CD8-positive, alpha-beta memory T cell (primary cell): ENCODE measurements at places on chromosomes 6 and 20. TPM values are rescaled to one million over a fixed set of nuclear protein-coding genes. Genes with fewer than 3 reads are reported as not detected.

- DNase-seq, result no peak
- peaks cover 39% of the 10 kb centered on the region for H3K36me3 ChIP-seq
Measured at GRCh38 chr20:62946918-62947317, 5.6 kb upstream of the SLC17A9 start.

GRCh38 chr6:169990095-169991030 lies 238.9 kb downstream of the ERMARD start:
- no peak overlapping the region for H3K27ac ChIP-seq
- no peaks in the 10 kb centered on the region for H3K36me3 ChIP-seq
- peak; percentile 52 for DNase-seq
- H3K4me1 ChIP-seq, result peaks cover 7% of the 10 kb centered on the region

Gene ROS1
- total RNA-seq, result not detected

GRCh38 chr20:51431321-51431720 lies 111.2 kb downstream of the NFATC2 start:
- peaks cover 31% of the 10 kb centered on the region for H3K4me1 ChIP-seq
- H3K27ac ChIP-seq, result no peak overlapping the region
- H3K36me3 ChIP-seq, result peaks cover 45% of the 10 kb centered on the region
- no peaks in the 10 kb centered on the region for H3K27me3 ChIP-seq
- DNase-seq, result no peak

DNA sequence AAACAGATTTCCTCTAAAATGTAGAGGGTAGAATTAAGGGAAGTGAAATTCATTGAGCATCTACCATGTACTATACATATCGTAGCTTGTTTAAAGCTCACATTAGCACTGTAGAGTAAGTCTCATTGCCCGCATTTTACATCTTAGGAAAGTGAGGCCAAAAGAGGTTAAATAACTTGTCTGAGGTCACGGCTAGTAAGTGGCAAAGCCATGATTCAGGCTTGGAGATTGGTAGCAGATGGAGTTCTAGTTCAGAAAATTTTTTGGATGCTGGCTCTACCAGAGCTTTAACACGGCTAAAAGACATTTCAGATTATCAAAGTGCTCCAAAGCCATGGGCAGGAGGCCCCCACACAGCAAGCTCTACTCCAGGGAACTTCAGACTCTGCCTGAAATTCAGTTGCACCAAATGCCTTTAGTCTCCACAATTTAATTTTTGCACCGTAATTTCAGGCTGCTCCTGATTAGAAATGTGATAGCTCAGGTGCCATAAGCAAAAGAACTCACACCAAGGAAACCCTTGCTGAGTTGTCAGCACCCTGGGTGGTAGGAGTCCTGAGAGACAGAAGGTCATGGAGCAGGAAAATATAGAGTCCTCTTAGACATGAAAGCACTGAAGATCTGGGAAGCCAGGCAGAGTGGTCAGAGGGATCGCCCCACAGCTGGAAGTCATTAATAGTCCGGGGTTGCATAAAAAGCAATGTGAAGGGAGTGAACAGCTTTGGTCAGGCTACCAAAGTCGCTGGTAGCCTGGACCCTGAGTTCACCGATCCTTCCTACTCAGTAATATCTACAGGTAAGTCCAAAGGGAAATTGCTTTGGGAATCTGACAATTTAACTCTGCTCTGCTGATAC lies 55.2 kb upstream of the ASIP start:
- H3K4me3 ChIP-seq, result no peak overlapping the region
- H3K36me3 ChIP-seq, result no peaks in the 10 kb centered on the region

GRCh38 chr6:1496836-1497760 lies 107.7 kb downstream of the FOXF2 start:
- no peaks in the 10 kb centered on the region for H3K27me3 ChIP-seq
- no peak for DNase-seq
- no peaks in the 10 kb centered on the region for H3K36me3 ChIP-seq

DNA sequence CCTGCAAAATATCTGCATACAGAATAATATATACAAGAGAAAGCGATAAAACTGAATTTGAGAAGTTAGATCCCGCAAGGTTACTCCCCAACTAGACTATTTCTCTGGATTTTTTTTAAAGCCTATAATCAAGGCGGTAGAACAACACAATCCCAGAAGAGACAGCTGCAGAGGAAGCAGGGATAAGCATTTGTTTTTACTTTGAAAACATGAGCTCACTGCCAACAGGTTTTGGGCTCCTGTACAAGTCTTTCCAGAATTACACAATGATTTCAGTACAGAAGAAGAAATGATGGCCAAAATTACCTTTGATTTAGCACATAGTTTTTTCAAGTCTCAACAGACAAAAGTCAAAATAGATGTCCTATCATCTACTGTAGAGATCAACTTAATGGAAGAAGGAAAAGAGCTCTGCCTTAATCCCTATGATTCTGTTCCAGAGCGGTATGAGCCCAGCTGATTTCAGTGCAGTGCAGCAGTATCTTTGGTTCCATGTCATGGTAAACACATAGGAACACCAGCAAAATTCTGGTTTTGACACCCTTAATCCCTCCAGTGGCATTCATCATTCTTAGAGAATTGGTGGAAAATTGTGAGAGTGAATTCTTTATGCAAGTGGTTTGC lies 304.3 kb downstream of the HDGFL1 start:
- no peak overlapping the region for H3K27ac ChIP-seq
- DNase-seq, result no peak
- no peaks in the 10 kb centered on the region for H3K27me3 ChIP-seq
- no peaks in the 10 kb centered on the region for H3K4me1 ChIP-seq

DNA sequence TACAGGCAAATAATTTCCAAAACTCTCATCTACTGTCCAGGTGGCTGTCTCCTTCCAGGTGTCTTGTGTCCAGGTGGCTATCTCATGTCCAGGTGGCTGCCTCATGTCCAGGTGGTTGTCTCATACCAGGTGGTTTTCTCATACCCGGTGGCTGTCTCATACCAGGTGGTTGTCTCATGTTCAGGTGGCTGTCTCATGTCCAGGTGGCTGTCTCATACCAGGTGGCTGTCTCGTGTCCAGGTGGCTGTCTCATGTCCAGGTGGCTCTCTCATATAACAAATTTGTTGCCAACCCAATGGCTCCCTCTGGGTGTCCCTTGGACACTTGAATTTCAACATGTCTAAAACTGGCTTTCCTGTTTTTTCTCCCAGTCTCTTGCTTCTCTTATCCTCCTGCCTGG lies 14.3 kb upstream of the SLC22A3 start:
- H3K27me3 ChIP-seq, result no peaks in the 10 kb centered on the region
- no peaks in the 10 kb centered on the region for H3K36me3 ChIP-seq
- DNase-seq, result no peak
- no peak overlapping the region for H3K4me3 ChIP-seq
- H3K27ac ChIP-seq, result no peak overlapping the region

DNA sequence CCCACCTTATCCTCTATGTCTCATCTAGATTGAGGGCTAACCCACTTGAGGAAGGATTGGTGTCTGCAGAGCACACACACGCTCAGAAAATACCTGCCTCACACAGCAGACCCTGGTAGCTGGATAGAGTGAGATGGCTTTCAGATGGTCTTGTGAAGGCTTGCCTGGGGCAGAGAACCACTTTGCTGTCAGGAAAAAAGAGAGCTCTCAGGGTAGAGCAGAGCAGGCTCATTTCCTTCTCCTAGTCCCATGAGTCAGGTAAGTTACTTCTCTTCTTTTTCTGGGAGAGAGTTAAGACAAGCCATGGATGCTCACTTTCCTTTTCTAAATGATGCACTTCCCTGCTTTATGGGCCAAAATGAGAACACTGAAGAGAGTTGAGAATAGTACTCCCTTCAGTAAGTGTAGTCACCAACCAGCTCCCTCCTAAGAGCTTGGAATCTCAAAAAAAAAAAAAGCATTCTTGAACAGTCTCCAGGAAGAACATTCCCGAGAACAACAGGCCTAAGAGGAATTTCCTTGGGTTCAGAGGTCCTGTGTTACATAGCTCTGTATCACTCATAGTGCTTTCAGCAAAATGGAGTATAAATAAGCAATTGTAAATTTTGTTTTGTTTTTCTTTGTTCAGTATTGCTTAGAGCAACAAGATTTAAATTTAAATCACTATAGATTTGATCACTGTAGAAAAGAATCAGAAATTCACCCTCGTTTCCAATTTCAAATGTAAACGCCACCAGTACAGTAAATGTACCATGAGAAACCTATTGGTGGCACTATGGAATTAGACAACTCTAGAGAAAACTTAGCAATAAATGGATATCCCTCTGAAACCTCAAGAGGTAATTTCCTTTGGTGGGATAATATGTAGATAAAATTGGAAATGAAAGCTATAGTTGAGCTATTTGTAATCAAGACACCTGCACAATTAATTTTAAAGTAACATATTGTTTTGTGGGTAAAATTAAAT lies 530.3 kb downstream of the RFPL4B start:
- no peak overlapping the region for H3K27ac ChIP-seq
- no peaks in the 10 kb centered on the region for H3K27me3 ChIP-seq
- no peak for DNase-seq
- H3K4me1 ChIP-seq, result no peaks in the 10 kb centered on the region

Gene GPANK1
- 46.4 TPM for total RNA-seq

GRCh38 chr6:43838276-43839036 lies 68.4 kb downstream of the VEGFA start:
- H3K4me3 ChIP-seq, result no peak overlapping the region
- no peaks in the 10 kb centered on the region for H3K27me3 ChIP-seq
- no peaks in the 10 kb centered on the region for H3K36me3 ChIP-seq
- no peak for DNase-seq

Gene GNRH2
- total RNA-seq, result 0.42 TPM

Gene KCNQ2
- not detected for total RNA-seq

DNA sequence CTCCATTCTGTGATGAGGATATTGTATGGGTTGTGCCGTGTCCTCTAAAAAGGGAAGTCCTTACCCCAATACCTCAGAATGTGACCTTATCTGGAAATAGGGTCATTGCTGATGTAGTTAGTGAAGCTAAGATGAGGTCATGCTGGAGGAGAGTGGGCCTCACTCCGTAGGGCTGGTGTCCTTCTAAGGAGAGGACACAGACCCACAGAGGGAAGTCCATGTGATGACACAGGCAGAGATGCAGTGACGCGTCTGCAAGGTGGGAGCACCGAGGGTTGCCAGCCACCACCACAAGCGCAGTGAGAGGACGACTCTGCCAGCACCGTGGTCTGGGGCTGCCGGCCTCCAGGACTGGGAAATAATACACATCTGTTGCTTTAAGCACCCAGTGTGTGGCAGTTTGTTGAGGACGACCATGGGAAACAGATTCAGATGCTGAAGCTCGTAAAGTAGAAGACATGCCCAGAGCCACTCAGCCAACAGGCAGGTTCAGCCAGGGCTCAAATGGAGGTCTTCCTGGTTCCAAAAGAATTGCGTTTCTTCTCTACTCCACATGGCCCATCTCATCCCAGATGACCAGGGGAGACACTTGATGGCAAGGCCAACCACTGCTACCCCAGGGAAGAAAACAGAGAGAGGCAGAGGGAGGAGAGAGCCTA lies 59.2 kb upstream of the DUSP22 start:
- H3K36me3 ChIP-seq, result no peaks in the 10 kb centered on the region
- no peak overlapping the region for H3K4me3 ChIP-seq
- no peaks in the 10 kb centered on the region for H3K27me3 ChIP-seq
- H3K4me1 ChIP-seq, result peaks cover 26% of the 10 kb centered on the region
- H3K27ac ChIP-seq, result no peak overlapping the region

DNA sequence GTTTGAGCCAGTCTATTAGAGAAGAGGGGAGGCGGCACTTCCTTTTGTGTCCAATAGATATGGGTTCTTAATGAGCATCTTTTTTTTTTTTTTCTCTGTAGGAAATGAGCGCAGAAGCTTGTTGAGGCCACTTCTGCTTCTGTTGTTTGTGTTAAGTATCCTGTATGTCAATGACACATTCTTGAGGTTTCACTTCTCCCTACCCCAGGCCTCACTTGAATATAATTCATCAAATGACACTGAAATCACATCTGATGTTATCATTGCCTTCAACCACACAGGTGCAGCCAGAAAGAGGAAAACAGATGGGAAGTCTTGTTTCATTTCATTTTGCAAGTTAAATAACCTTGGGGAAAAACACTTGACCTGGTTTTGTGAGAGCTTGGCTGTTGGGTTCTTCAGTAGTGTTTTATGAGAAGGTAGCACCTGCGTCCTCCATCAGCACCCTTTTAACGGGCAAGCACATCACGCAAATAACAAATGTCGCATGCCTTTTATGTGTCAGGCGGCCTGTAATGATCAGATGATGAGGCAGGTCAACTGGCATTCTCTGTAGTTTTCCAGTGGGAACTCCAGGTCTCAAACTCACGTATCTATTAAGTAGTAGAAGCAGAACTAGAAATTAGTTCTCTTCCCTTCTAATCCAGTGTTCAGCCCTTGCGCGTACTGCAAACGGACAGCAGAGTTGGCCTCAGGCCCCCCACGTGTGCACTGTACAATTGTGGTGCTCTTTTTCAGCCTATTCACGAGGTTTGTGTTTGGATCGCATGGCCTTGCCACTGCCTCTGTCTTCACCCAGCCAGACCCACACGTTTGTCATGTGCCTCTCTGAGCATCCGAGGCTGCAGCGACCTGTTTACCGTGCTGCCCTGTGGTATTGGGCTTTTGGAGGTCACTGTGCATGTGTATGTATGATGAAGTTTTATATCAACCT lies 23.5 kb downstream of the PLEKHG1 start:
- no peaks in the 10 kb centered on the region for H3K36me3 ChIP-seq
- H3K4me3 ChIP-seq, result no peak overlapping the region
- no peaks in the 10 kb centered on the region for H3K4me1 ChIP-seq
- no peaks in the 10 kb centered on the region for H3K27me3 ChIP-seq
- no peak for DNase-seq

- peaks cover 27% of the 10 kb centered on the region for H3K27me3 ChIP-seq
- DNase-seq, result peak; percentile 33
- H3K4me3 ChIP-seq, result peak within 1 kb of the TSS; percentile 65
- H3K27ac ChIP-seq, result no peak within 1 kb of the TSS
- no peaks in the 10 kb centered on the region for H3K36me3 ChIP-seq
Measured at GRCh38 chr20:58852543-58853271, at the start of gene GNAS. Gene GNAS (plus strand): TSS chr20:58852716.

Gene ANGPT4
- total RNA-seq, result not detected

DNA sequence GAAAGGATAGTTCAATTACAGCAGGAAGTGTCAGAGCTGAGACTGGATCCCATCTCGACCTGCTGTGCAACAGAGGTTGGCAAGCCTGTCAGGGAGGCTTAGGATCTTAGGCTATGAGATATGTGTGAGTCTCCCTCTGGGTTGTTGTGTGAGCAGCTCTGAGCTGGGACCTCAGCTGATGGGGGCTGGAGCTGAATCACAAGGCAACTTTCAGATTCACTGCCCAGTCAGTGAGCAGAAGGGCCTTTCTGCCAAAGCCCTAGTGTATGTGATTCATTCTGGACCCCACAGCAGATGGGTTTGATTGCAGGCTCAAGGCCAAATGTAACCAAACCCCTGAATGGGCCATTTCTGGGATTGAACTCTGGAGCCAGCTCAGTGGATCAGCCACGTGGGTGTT lies 4.5 kb downstream of the PI3 start:
- H3K27ac ChIP-seq, result no peak overlapping the region
- no peaks in the 10 kb centered on the region for H3K27me3 ChIP-seq
- DNase-seq, result no peak

- no peak overlapping the region for H3K27ac ChIP-seq
- no peaks in the 10 kb centered on the region for H3K4me1 ChIP-seq
- no peaks in the 10 kb centered on the region for H3K27me3 ChIP-seq
- no peak for DNase-seq
- H3K4me3 ChIP-seq, result no peak overlapping the region
- no peaks in the 10 kb centered on the region for H3K36me3 ChIP-seq
Measured at GRCh38 chr6:16883414-16883813, 122.2 kb upstream of the ATXN1 start.

GRCh38 chr6:168118935-168119334 lies 39.9 kb upstream of the FRMD1 start:
- H3K36me3 ChIP-seq, result no peaks in the 10 kb centered on the region
- H3K4me1 ChIP-seq, result no peaks in the 10 kb centered on the region
- no peak overlapping the region for H3K27ac ChIP-seq
- no peak overlapping the region for H3K4me3 ChIP-seq
- H3K27me3 ChIP-seq, result no peaks in the 10 kb centered on the region
- DNase-seq, result no peak

Gene SPTLC3
- total RNA-seq, result not detected
